ENCODE measurements at places on chromosomes 5 and 9. TPM values are rescaled to one million over a fixed set of nuclear protein-coding genes. Genes with fewer than 3 reads are reported as not detected.

DNA sequence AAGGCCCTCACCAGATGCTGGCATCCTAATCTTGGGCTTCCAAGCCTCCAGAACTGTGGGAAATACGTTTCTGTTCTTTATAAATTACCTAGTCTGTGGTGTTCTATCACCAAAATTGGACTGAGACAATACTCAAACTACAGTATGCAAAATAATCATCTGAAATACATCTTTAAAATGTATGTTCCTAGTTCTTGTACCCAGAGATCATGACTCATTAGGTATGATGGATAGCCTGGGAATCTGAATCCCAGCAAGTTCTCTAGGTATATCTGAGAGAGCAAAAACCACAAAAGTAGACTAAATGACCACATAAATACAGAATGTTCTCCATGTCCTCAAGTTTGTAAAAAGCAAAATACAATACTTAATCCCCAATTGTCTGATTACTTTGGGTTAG, 166.3 kb downstream of the YIPF5 start:
- no peak for DNase-seq

Gene PCDHGC3
- total RNA-seq: 13.4 TPM

GRCh38 chr5:87190687-87191086, 77.0 kb upstream of the RASA1 start:
- DNase-seq: no peak

- no peak for DNase-seq
These were observed 188.8 kb upstream of the GLRA1 start for GRCh38 chr5:152113401-152113800.

Gene LRRC14B
- total RNA-seq: 107 TPM

Gene TGFBI
- total RNA-seq: 47.6 TPM

DNA sequence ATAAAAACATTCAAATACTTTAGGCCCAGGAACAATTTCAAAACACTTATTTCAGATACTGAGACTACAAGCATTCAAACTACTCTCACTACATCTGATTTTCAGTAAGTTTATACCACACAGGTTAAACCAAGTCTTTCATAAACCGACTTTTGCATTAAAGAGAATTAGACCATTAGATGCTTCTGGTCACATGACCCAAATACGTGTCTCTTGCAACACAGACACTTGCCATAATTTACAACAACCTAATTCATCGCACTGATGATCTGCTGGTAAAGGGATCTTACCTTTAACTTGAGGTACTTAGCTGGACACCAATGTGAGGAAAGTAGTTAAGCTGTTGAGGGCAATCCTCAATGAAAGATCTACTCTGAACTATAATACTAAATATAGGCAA, 3.2 kb downstream of the HNRNPH1 start:
- no peak for DNase-seq
